Inflammatory macrophage (primary cell): ENCODE measurements at places on chromosomes 12 and 14.

DNA sequence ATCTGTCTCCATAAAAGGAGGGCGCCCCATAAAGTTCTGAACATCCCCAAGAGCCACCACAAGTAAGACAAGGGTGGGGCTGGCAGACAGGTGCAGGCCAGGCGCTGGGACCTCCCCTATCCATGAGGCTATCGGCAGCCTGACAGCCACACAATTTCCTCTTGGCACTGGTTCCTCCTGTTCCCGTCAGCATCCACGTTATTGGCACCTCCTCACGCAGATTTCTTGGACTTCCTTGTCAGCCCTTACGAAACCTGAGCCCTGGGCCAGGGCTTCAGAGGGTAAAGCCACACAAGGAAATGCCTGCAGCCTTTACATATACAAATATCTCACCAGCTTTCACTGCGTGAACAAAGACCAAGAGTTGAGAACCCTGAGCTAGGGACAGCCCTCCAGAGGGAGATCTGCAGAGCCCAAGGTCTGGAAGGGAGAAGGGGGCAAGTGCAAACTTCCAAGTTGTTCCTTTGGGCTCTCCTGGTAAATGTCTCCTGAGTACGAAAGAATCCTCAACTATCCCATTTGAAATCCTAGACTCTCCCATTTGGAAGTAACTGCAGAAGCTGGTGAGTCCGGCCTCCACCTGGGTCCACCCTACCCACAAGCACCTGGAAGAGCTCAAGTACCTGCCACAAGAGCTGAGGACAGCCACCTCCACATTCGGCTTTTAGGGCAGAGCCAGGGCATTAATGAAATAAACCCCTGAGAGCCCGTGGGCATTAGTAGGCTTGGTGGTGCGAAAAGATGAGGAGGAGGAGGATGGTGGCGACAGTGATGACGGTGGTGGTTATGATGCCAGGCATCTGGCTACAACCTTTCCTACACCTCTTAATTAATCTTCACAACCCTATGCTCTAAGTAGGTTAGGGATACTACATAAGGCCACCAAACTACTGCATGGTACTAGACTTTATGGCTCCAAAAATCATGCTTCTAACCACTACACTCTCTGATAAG is 5.5 kb upstream of the TC2N start:
- DNase-seq = peak; percentile 67

DNA sequence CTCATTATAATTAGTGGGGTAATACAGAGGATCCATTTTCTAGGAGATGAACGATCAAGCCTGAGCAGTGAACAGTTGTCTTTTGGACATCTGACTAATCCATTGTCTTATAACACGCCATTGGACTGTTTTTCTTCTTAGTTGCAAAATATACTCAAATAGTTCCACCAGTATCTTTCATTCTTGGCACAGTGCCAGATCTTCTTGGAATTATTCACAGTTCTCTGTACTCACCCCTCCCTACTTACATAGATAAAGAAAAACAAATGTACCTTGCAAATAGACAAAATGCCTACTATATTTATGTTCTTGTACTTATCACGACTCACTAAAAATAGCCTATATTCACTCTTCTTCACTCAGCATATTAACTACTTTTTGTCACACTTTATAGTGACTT is 3.8 kb downstream of the CBLN3 start:
- DNase-seq = peak; percentile 72

- DNase-seq = no peak
Measured at GRCh38 chr12:117300174-117300573, 61.3 kb downstream of the NOS1 start.

DNA sequence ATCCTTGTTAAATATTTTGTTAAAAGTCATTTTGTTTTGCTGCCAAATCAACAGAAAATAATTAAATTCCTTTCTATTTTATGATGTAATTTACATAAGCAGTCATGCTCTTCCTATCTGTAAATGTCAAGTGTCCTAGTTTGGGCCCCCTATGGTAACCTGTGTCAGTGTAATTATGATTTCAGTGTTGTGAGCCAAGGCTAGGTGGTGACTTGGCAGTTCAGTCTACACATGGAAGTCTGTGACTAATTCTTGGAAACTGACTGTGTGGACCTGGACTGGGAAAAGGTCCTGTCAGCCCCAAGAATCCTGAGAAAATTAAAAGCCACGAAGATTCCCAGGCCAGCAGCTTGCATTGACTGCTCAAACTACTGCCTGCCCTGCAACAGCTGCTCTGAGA is 371.0 kb downstream of the FUT8 start:
- DNase-seq = no peak

DNA sequence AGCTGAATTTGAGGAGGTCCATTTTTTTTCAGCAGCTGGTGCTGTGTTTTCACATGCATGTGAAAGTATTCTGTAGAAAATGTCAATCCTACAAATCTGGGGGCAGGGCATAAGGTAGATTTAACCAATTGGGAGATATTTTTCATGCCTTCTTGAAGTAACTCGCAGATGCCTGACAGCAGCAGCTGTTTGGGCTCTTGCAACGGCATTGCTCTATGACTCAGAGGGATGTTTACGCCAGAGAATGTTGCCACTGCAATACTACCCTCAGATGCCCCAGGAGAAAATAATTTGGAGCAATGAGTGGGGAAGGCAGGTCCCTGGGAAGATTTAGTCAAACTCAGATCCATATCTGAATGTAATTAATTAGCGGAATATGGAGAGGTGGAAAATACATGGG is 42.5 kb upstream of the MYBPC1 start:
- DNase-seq = peak; percentile 45

- no peak for DNase-seq
Measured at GRCh38 chr12:6378709-6379472, 3.5 kb upstream of the SCNN1A start.

- DNase-seq = no peak
Measured at GRCh38 chr12:77220586-77220985, 155.2 kb upstream of the E2F7 start.

GRCh38 chr12:94545935-94546771 is 86.5 kb upstream of the CEP83 start:
- peak; percentile 13 for DNase-seq

DNA sequence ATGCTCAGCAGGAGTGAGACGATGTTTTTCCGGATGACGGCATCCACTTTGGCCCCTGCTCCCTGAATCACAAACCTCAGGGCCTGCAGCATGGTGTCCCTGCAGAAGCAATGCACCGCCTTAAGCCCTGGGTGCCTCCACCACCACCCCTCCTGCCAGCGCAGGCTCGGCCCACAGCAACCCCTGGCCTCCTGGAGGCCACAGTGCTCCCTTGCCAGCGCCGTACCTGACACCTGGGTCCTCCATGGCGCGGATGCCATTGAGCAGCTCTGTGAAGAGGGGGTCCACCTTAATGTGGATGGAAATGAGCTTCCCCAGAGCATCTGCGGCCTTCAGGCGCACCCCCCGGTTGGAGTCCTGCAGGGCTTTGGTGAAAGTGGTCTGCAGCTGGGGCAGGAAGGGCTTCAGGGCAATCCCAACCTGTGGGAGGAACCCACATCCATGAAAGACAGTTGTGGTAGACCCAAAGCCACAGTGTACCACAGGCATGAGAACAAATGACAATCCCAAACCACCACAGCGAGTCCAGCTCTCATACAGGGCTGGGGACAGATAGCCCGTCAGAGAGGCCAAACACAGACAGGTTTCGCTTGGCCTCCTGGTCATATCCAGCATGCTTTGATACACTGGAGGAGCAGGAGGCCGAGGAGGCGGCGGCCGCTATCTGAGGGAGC is 17.9 kb upstream of the RAB35 start:
- no peak for DNase-seq

DNA sequence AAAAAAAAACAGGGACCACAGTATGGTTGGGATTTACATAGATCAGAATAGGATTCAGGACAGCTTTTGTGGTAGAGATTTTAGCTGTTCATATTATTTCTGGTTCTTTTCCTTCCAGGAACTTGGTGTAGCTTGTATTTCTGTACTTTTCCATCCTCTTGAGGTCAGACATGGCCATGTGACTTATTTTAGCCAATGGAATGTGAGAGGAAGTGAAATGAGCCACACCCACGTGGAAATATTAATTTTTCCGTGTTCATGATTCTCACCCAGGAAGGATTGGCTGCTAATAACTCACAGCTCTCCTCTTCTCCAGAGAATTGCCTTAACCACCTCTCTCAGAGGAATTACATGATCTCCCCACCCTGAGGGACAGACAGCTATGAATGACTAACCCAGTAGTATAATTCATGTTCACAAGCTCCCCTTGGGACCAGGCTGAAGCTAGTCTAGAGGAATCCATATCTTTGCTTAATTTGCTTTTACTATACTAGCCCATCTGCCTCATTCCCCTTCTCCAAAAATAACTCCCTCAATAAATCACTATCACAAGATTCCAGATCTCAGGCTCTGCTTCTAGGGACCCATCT is 340.4 kb downstream of the NUAK1 start:
- no peak for DNase-seq

DNA sequence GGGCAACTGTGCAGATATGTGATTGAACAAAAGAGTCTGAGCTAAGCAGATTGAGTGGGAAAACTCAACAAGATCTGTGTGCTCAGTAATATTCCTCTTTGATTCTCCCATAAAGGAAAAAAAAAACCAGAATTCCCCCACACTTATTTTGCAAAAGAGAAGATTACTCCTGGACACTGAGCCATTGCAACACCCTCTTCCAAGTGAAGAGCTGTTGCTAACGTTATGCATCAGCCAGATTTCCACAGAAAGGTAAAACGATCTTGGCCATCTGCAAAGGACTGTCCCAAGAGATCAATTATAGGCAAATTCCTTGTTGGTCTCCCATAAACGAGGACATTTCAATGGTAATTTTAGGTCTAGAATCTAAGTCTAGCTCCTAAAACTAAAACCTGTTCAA is 587.7 kb downstream of the C12orf50 start:
- no peak for DNase-seq

DNA sequence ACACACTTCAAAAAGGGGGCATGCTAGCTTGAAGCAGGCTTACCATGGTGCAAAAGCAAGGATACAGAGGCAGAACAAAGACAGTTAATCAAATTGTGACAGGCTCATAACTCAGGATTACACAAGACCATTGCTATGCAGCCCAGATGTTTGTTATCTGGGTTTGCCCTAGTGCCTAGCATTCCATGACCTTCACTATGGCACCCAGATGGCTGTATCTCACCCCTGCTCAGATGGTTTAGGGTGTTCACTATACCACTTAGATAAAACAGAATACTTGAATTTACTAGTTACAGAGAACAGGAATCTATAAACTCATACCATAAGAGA is 56.2 kb downstream of the SDR9C7 start:
- no peak for DNase-seq

GRCh38 chr12:77610446-77610845 is 220.2 kb upstream of the NAV3 start:
- DNase-seq = no peak

GRCh38 chr12:124720681-124721500 is 142.8 kb downstream of the SCARB1 start:
- peak; percentile 88 for DNase-seq

DNA sequence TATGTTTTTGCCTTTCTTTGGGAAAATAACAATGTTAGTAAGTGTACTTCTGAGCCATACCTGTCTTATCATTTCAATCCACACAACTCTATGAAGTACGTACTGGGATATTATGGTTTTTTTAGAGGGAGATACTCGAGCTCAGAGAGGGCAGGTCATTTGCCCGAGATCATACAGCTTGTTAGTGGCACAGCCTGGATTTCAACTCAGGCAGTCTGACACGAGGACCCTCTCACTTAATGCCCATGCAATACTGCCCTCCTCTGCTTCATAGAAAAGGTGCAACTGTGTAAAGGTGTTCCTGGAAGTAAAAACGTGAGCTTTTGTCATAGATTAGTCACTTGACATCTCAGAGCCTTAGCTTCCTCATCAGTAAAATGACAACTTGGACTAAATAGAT is 128.0 kb downstream of the NDUFA12 start:
- DNase-seq = no peak

- no peak for DNase-seq
Measured at GRCh38 chr12:32870716-32871115, 25.9 kb downstream of the PKP2 start.

DNA sequence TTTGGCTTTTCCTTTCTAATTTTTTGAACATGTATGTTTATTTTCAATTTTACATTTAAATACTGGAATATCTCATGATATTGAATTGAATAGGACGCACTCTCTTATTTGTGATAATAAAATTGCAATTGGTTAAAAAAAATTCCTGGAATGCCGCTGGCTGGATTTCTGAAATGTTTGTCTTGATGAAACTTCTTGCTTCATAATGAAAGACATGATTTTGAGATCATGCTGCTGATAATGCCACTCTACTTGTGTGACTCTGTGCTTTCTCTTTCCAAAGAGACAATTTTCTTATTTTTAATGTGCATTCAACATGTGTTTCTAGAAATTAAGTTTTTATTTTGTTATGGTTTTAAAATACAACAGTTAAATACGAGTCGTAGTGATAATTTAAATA is 465.7 kb upstream of the FAR2 start:
- DNase-seq = no peak

- DNase-seq = no peak
Measured at GRCh38 chr14:56808383-56809269, 1.7 kb downstream of the OTX2 start.
